T-helper 2 cell (primary cell): ENCODE measurements at places on chromosomes 13 and 19.

- DNase-seq, result no peak
Measured at GRCh38 chr13:110200276-110200870, 106.6 kb downstream of the COL4A1 start.

DNA sequence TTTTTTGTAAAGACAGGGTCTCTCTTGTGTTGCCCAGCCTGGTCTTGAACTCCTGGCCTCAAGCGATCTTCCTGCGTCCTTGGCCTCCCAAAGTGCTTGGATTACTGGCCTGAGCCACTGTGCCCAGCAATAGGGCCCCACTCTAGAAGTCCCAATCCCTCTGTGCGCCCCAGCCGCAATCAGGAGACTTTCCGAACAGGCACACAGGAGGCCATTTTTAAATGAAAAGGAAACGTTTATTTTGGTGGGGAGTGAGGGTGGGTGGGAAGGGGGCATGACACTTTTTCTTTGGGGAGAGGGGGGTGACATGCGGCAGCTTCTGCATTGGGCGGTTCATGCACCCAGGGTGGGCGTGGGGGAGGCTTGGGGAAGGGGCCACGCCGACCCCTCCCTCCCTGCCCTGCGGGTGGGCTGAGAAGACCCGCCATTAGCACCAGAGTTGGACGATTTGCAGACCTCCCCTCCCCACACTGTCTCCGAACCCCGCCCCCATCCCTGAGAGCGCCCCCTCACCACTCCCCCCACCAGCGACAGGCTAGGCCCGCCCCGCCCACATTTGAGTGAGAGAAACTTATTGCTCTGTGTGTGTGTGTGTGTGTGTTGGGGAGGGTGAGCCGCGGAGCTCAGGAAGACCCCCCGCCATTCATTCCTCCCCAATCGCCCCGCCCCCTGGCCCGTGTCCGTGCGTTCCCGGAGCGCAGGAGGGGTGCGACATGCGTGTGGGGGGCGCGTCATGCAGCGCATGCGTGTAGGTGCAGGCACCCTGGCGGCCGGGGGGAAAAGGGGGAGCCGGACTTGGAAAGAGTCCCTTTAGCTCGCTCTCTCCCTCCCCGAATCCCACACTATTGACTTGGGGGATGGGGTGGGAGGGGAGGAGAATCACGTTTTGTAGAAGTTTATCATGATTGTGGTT is 17.2 kb downstream of the KCNC3 start:
- no peak for DNase-seq

DNA sequence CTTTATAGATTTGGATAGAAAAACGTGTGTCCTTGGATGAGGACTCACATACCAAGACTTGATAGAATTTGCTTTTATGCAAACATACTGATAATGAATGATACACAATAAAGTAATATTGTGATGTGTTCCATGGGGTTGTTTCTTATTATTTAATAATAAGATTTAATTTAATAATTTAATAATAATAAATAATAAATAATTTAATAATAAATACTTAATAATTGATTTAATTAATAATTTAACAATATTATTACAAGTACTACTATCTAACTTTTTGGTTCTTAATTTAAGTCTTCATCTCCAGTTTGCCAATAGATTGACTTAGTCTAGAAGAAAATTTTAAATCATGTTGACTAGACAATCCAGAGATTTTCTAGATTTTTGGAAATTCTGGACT is 909.2 kb upstream of the PCDH20 start:
- DNase-seq, result no peak

GRCh38 chr19:9645472-9645871 is 24.4 kb upstream of the ZNF561 start:
- no peak for DNase-seq

GRCh38 chr19:17866964-17867486 is 4.7 kb upstream of the SLC5A5 start:
- DNase-seq, result no peak

DNA sequence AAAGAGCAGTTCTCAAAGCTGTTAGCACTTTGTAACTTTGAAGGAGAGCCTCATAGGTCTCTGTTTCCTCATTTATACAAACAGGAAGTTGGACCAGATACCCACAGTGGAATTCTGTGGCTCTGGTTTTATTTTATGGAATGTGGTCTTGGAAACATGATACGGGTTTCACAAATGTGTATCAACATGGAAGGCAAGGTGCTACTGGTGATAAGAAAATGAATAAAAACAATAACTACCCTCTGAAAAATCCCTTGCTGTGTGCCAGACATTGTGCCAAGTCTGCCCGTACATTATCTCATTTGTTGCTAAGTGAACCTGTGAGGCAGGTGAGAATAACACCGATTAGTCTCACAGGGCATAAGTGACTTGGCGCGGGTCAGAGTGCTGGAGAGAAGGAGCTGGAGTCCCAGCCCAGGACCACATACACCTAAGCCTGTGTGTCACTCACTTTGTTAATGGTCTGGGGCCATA is 45.0 kb upstream of the RNF113B start:
- no peak for DNase-seq

DNA sequence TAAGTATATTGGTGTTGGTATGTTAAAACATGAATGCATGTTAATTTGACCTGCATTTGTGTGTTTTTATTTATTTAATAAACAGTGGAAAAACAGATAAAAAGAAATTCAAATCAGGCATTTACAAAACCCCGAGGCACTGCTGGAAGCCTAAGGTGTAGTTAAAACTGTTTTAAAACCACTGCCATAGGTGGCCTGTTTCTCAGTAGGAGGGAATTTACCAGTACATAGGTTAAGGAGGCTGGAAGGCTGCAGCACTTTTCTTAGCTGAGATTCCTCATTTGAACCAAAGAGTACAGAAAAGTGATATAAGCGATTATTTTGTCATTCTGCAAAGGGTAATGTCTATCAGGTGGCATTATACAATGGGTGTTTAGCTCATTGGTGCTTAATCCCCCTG is 99.6 kb downstream of the PAN3 start:
- DNase-seq, result no peak

DNA sequence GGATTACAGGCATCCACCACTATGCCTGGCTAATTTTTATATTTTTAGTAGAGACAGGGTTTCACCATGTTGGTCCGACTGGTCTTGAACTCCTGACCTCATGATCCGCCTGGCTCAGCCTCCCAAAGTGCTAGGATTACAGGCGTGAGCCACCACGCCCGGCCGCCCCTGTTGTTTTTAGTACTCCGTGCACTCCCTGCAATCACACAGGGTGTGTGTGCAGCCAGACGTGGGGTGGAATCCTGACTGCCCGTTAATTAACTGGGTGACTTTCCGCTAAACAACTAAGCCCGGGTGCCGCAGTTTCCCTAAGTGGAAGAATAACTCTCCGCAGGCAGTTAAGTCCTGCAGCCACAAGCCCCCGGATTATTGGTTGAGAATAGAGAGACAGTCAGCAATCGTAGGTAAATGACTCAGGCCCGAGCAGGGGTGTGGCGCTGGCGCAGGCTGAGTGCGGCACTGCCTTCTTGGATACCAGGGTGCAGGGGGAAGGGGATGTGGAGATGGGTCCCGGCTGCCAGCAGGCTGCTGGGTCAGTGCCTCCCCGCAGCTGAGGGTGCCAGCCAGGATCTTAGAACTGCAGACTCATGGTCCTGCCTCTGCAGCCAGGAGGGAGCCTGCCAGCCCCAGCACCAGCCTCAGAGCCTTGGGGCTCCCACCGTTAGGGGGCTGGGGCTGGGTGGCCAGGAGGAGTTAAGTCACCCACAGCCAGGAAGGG is 6.1 kb upstream of the FXYD3 start:
- DNase-seq, result no peak

DNA sequence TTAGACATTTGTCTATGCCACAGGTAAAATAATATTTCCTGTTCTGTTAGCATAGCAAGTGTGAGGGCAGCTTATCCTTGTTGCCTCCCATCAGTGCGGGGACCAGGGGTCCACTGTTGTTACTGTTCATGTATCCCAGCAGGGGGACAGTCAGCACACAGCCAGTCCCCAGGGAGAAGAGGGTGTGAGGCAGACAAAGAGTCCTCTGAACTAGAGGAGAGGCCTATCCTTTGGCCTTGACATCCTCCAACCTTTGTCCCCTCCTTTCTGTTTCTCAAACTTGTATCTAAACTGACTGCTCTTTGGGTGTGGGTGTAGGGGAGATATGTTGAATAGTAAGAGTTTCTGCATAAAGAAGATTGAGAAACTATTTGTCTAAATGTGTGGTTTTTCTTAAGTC is 2.9 kb upstream of the GPR18 start:
- DNase-seq, result no peak

DNA sequence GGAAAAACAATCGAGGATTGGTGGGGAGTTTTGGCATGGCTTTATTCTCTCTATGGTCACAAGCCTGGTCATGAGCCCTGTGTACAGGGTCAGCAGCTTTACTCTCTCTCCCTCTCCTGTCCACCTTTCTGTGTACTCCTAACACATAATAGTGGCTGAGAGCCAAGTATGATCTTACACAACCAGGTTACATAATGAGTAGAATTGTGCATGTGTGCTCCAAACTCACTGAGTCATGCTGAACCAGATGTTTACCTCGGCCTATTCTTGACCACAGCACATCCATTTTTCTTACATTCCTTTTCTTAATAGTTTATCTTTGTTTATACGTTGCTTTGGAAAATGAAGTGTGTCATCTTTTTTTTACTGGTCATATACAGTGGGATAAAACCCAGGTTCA is 53.1 kb downstream of the ZNF254 start:
- no peak for DNase-seq

DNA sequence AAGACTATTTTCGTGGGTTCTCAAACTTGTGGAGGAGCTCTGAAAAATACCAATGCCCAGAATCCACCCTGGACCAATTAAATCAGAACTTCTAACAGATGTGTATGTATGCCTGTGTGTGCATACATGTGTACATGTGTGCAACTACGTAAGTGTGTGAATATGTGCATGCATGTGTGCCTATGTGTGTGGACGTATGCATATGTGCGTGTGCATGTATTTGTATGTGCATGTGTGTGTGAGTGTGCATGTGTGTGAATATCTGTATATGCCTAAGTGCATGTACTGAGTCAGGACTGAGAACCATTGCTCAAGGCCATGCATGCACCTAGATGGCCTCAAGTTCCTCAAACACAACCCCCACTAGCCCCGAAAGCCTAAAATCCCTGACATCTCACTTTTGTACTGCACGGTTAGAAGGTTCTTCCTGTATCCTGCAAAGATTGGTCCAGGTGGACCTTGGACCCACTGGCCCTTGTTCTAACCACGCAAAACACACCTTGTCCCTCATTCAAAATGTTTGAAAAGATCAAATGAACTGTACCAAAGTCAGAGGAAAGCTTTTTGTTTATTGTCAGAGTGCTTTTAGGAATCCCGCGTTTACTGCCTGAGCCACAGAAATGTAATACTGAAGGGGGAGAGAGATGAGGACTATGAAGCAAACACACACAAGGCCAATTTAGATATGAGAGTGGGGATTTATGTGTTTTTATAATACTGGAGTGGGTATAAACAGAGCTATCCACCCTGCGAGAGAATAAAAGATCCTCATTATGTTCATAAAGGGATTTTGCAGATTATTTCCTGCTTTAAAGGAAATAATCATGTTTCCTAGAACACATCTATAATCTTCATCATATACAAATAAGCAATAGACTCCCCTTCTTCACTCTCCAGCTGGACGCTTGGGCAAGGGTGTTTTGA is 39.1 kb downstream of the LATS2 start:
- DNase-seq, result no peak

GRCh38 chr19:7000816-7001215 is 20.4 kb downstream of the MBD3L2B start:
- DNase-seq, result no peak

DNA sequence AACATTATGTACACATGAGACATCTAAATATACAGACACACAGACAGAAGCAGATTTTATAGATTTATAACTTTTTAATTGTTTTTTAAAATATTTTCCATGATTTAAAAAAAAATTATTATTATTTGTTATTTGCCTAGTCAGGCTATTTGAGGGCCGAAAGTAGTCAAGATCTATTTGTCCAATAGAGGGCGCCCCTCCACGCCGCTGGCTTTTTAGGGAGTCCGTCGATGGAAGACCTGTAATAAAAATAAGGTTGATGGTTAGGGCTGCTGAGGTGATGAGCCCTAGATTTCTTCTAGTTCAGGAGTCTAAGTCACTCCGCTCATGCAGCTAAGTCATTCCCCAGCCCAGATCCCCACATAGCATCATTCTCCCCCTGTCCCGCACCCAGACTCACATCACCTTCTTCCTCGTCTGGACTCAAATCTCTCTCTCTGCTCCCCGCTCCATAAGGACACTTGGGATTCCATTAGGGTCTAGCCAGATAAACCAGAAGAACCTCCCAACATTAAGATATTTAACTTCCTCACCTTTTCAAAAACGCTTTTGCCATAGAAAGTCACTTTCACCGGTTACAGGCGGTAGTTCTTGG is 33.9 kb upstream of the CEACAM21 start:
- DNase-seq, result peak; percentile 54

DNA sequence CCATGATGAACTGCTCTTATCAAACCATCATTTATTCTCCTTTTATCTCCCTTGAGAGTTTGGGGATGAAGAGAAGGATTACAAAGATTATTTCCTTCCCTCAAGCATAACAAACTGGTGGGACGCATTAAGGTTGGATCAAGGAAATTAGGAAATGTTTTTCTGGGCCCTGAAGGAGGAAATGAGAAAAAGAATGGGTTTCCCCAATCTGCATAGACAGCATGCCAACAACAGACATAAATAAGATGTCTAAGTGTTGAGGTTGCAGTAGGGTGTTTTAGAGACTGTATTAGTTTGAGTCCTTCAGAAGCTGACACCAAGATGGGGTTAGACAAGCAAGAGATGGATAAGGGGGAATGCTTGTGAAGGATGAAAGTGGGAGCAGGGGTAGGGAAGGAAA is 7.3 kb downstream of the EPSTI1 start:
- DNase-seq, result no peak

GRCh38 chr13:20230913-20231838 is 943 bp downstream of the GJB6 start:
- DNase-seq, result no peak

GRCh38 chr19:49887665-49888509 is 8.8 kb downstream of the IL4I1 start:
- no peak for DNase-seq

- DNase-seq, result no peak
Measured at GRCh38 chr13:109792416-109793059, 6.2 kb upstream of the IRS2 start.

DNA sequence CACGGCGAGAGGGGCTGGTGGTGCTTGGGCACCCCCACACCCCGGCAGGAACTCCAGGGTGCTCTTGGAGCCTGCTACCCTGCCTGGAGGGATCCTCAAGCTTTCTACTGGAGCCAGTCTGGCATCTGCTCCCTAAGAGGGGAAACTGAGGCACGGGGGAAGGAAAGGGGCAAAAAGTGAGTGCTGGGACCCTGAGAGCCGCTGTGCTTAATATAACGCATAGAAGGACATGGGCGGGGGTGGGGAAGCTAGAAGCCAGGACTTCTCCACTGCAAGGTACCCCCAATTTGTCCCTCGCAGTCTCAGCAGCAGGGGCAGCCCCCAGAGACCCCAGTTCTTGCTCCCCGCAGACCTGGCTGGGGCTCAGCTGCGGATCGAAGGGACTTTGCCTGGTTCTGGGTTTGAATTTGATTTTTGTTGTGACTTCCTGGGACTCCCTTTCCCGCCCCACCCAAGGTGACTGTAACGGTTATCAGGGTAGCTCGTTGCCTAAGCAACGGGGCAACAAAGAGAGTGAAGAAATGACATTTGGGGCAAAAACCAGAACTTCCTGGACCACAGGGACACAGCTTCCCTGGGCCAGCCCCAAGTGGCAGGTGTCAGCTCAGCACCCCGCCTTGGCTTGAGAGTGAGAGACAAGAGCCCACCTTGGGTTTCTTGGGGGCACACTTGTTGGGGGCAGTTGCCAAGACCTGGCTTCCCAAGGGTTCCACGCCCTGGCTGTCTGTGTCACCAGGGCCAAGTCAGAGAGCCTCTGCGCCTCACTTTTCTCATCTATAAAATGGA is 638 bp downstream of the ADGRE5 start:
- DNase-seq, result peak; percentile 41

GRCh38 chr13:79621902-79622301 is 140.9 kb downstream of the NDFIP2 start:
- DNase-seq, result no peak
